Activated T-cell treated with anti-CD3 and anti-CD28 coated beads, Interleukin-2, amount 50 U/mL, for 1 hour (primary cell): ENCODE measurements at places on chromosomes 5 and 9.

DNA sequence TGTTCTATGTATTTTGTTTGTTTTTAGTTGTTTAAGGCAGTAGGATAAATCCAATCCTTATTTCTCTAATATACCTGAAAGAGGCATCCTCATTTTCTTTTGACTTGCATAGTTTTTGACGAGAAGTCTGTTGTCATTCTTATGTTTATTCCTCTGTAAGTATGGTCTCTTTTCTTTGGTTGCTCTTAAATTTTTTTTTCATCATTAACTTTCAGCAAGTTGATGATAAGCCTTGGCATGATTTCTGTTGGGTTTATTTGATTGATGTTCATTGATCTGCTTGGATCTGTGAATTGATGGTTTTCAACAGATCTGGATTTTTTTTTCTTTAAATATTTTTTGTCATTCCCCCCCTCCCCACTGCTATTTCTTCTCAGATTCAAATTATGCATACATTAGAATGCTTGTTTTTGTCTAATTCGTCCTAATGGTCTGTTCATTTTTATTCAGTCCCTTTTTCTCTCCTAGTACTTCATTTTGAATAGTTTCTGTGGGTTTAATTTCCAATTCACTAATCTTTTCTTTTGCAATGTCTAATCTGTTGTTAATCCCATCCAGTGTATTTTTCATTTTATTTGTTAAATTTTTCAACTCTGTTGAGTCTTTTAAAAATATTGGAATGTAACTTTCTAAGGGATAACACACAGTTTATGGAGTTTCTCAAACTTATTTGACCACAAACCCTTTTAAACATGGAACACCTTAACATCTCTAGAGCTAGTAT lies 495.9 kb downstream of the CSNK1G3 start:
- DNase-seq = no peak

DNA sequence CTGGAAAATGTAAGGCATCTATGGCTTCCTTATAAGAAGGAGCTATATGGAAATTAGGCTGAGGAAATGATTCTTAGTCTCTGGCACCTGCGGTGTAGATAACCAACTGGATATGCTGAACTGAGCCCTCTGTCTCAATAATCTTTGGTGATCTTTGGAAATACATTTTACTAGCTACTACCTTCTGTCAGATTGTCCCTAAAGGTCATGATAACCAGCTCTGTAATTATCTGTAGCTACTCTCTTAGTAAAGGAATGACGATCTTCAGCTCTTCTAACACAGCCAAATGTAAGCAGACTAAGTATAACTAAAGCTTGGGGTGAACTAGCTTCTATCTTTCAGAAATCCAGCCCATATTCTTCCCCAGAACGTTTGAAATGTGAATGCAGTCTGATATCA lies 124.9 kb upstream of the GRHPR start:
- DNase-seq = no peak

DNA sequence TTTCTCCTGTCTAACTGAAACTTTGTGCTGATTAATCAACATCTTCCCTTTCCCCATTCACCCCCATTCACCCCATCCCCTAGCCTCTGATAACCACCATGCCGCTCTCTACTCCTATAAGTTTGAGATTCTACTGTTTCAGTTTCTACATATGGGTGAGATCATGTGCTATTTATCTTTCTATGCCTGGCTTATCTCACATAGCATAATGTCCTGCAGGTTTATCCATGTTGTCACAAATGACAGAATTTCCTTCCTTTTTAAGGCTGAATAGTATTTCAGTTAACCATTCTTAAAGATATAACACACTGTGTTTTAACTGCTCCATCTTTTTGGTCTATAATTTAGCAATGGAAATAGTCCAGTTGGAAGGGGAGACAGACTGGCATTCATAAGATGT lies 205.1 kb downstream of the SNCAIP start:
- DNase-seq = no peak

DNA sequence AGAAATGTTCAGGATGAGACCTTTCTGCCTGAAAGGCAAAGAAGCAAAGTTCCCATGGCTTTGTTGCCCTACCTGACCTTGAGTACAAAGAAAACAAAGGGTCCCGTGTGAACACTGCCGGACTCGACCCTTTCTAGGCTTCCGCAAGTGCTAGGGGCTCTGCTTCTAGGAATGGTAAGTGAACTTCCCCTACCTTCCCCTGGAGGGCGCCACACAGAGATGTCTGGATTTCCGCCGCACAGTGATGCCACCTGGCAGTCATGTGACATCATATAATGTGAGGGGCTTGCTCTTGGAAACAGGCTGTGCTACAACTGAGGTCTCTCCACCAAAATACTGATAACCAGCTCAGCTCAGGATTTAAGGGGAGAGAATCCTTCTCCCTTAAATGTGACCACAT lies 56.6 kb downstream of the HSD17B3 start:
- DNase-seq = no peak

DNA sequence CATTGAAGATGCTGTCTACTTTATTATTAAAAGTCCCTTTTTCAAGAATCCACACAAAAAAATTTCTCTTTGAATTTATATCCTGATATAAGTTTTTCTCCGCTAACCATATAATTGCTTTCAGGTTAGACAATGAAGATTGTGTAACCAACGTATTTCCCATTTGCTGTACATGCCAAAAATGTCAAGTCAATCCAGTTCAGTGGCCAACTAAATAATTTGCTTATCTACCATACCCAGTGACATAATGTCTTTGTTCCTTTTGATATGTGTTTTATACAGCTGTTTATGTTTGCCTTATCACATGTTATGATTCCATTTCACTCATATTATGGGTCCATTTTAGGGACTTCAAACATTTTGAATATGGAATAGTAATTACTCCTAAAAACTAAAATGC lies 349.9 kb downstream of the EFNA5 start:
- DNase-seq = no peak

- no peak for DNase-seq
These were observed 210.1 kb downstream of the ZNF608 start for GRCh38 chr5:124536333-124536732.

GRCh38 chr5:60820593-60821487 lies 23.2 kb downstream of the ELOVL7 start:
- DNase-seq = no peak

- no peak for DNase-seq
These were observed 996.4 kb upstream of the WWC1 start for GRCh38 chr5:167294882-167295680.

- no peak for DNase-seq
These were observed 39.6 kb downstream of the WNK2 start for GRCh38 chr9:93223260-93224180.

DNA sequence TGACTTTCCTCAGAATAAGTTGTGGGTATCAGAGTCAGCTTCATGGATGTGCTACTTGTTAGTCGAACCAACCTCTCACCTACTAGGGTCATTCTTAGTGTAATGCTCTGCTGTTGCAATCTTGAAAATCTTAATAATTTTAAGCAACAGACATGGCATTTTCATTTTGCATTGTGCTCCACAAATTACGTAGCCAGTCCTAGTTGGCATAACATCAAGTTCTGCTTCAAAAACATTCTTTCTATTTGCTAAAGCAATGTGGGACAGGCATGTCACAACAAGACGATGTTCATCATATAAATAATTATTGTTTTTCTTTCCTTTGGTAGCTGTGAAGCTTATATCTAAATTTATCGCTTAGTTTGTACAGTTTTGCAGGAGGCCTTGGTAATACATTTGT lies 39.3 kb upstream of the CDH12 start:
- no peak for DNase-seq

DNA sequence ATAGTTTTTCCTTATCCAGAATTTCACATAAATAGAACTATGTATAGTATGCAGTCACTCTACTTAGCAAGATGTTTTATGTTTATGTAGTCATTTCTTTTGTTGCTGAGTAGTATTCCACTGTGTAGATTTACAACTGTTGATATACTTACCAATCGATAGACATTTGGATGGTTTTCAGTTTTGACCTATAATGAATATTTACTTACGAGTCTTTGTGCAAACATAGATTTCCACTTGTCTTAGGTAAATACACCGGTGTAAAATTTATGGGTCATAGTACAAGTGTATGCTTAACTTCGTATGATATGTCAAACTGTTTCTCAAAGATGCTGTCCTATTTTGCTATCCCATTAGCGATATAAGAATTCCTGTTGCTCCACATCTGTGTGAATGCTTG lies 19.7 kb upstream of the OR2K2 start:
- no peak for DNase-seq

DNA sequence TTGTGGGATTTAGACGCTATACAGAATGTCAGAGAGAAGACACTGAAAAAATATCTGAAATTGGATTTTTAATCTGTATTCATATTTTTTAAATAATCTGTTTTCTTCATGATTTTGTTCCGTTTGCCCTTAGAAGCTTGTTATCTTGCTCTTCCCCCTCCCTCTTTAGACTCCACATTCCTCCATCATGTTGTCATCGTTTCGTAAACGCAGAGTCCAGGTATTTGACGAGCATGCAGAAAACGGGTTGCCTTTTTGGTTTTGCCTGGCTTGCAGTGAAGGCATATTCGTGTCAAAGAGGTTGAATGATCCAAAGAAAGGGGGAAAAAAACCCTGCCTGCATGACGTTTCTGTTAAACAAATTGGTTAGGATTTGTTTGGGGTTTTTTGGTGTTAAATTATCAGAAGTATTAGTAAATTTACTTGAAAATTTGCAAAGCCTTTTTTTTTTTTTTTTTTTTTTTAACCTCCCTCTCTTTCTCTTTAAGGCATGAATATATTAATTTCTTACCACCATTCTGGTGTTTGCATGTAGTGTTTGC lies 2.9 kb downstream of the SPTAN1 start:
- no peak for DNase-seq

GRCh38 chr9:130414910-130415746 lies 29.6 kb upstream of the ASS1 start:
- no peak for DNase-seq

DNA sequence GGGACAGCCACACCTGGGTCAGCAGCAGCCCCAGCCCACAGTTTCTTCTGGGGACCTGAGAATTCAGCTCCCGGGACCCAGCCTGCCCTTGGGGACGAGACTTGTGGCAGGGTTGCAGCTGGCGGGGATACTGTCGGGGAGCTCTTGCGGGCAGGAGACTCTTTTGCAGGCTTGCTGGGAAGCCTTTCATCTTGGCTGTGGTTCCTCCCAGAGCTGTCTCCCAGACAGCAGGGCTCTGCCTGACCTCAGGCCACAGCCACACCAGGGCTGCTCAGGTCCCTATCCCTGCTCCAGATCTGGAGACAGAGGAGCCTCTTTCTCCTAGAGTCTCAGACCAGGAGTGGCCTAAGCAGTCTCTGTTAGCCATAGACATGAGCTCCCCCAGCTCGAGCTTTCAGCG lies 4.7 kb upstream of the MYMK start:
- DNase-seq = no peak

GRCh38 chr9:13755551-13755950 lies 476.1 kb upstream of the MPDZ start:
- no peak for DNase-seq

- no peak for DNase-seq
These were observed 31.2 kb upstream of the CXCL14 start for GRCh38 chr5:135609981-135610380.

DNA sequence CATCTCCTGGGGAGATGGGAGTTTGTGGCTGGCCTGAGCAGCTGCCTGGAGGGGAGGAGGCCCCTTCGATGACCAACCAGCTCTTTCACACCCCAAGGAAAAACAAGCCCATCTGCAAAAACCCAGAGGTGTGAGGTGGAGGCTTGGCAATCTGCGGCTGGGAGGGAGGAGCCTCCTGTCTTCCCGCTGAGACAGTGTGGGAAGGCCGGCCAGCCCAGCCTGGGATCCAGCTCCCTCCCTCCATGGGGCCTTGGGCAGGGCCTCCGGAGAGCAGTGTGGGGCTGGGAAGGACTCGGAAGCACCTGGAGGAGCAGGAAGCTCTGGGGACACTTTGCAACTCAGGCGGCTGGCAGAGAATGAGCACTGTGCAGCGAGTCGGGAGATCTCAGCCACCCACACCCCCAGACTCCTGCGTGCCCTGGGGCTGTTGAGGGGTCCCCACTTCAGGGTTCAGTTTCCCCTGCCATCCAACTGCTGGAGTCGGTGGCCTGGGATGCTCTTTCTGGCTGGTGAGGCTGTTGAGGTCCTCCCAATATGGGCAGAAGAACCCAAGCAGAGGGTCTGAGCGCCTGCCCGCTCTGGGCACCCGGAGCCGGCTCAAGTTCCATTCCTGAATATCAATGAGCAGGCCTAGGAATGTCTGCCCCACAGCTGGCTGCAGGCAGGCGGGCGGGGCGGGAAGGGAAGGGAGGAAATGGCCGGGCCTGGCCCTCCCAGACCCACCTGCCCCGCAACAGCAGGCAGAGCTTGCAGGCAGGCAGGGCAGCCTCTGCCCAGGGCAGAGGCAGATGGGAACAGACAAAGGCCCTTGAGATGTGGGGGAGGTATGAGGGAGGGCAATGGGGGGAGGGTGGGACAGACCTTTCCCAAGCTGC lies 101.1 kb downstream of the FGF18 start:
- no peak for DNase-seq

- DNase-seq = no peak
These were observed 34.5 kb upstream of the SLC46A2 start for GRCh38 chr9:112925058-112925641.

GRCh38 chr5:128220841-128221240 lies 137.3 kb downstream of the SLC12A2 start:
- no peak for DNase-seq

GRCh38 chr5:1133510-1134201 lies 21.8 kb upstream of the SLC12A7 start:
- DNase-seq = no peak

DNA sequence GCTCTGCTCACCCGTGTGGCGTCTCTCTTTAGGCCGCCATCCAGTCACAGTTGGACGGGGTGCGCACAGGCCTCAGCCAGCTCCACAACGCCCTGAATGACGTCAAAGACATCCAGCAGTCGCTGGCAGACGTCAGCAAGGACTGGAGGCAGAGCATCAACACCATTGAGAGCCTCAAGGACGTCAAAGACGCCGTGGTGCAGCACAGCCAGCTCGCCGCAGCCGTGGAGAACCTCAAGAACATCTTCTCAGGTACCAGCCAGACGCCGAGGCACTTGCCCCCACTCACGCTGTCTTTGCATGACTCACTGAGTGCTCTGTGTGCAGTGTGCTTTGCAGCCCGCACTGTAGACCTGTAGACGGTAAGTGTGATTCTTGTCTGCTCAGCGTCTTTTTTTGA lies 4.5 kb downstream of the EXOC3 start:
- no peak for DNase-seq

DNA sequence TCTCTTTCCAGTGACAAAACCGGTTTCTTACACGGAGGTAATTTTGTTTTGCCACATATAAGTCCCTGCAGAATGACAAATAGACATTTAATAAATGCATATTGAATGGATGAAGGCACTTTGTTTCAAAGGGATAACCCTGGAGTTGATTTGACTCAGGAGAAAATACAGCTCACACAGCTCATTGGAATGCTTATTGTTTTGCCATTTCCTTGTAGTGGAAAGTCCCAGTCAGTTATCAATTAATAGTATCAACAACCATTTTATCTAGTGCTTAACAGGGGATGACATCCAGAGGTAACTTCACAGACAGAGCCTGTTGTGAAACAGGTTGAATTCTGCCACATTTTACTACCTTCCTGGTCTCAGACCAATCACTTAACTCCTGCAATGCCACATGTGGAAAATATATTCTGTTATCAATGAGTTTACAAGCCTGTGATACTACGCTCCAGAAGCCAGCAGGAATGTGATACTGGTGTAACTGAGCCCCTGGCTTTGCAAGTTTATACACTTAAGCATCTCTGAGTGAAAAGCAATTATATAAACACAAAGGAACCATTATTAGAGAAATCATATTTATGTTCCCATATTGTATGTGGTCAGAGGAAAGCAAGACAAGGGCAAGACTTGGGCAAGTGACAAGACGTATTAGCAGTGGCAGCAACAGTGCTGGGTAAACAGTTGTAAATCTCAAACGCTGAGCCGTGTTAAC lies 123.1 kb upstream of the ANKRD55 start:
- no peak for DNase-seq
